ENCODE measurements at places on chromosomes 6 and 20. TPM values are rescaled to one million over a fixed set of nuclear protein-coding genes. Genes with fewer than 3 reads are reported as not detected.

Gene CD109
- 0.83 TPM for total RNA-seq

- DNase-seq: no peak
Measured at GRCh38 chr6:157206359-157206815, 116.9 kb downstream of the TMEM242 start.

- DNase-seq: no peak
Measured at GRCh38 chr20:38304845-38305447, 990 bp downstream of the BPI start.

DNA sequence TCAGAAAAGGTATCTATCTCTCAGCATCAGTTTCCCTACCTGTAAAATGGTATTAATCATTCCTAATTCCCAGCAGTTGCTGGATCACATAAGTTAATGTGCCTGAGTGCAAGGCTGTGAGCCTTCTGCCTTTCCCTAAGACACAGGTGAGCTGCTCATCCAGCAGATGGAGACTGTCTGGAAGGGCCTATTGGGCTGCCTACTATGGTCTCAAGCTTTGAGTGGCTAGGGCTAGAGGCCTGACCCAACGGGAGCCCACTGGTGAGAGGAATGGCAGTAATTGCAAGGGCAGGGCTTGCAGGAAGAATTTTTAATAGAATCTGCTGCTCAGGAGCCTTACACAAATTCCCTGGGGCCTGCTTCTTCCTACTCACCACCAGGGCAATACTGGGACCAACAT lies 4.3 kb downstream of the KHDC1 start:
- no peak for DNase-seq

Gene GCNT2
- 4.0 TPM for total RNA-seq

Gene AIF1
- 13.2 TPM for total RNA-seq

DNA sequence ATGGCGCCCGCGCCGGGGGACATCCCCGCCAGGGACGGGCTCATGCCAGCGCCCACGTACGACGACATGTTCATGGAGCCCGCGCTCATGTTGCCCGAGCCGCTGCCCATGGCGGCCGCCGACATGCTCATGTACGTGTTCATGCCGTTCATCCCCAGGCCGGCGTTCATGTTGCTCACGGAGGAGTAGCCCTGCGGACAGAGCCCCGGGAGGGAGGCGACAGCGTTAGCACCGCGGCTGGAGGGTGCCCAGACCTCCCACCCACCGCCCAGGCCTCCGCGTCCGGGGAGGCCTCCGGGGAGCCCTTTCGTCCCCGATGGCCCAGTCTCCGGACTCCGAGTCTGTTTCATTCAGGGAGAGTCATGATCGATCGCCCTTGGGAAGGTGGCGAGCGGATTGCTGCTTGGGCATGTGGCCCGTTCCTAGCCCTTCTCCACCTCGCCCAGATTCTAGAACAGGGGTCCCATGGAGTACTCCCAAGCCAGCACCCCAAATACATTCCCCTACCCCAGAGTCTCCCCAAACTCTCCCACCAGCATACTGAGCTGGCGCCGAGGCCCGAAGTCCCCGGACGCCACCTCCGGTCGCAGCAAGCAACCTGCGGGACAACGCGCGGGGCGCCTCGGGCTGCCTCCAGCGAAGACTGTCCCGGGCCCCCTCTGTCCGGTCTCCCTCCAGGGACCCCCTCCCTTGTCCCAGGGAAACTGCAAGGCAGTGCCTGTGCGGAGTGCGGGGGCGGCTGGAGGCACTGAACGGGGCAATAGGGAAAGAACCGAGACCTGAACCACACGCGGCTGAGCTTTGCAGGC lies 1.2 kb downstream of the FOXA2 start:
- no peak for DNase-seq

DNA sequence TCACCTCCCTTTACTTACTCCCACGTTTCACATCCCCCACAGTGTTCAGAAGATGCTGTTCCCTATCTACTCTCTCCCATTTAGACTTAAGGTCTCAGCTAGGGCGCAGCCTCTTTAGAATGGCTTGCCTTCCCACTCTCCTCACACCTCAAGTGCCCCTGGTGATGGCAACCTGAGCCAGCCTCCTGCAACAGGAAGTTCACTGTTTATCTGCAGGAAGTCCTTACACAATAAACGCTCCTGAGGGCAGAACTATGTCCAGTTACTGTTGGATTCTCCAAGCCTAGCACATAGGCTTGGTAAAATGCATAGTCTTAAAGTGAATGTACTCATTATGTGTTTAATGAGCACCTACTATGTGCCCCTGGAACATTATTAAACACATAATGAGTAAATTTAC lies 21.9 kb upstream of the RAB22A start:
- DNase-seq: no peak

Gene TNNC2
- total RNA-seq: 0.99 TPM

GRCh38 chr20:32057656-32058184 lies 5.7 kb downstream of the HCK start:
- no peak for DNase-seq

- DNase-seq: no peak
Measured at GRCh38 chr6:69894578-69895347, 28.4 kb downstream of the COL19A1 start.

Gene OPRL1
- 2.7 TPM for total RNA-seq

- DNase-seq: no peak
Measured at GRCh38 chr20:62068997-62069396, 3.3 kb upstream of the TAF4 start.

Gene KIAA0408
- 5.1 TPM for total RNA-seq

- no peak for DNase-seq
Measured at GRCh38 chr6:45438151-45438550, 60.4 kb upstream of the SUPT3H start.

- DNase-seq: no peak
Measured at GRCh38 chr6:38495922-38496635, 143.7 kb downstream of the BTBD9 start.

DNA sequence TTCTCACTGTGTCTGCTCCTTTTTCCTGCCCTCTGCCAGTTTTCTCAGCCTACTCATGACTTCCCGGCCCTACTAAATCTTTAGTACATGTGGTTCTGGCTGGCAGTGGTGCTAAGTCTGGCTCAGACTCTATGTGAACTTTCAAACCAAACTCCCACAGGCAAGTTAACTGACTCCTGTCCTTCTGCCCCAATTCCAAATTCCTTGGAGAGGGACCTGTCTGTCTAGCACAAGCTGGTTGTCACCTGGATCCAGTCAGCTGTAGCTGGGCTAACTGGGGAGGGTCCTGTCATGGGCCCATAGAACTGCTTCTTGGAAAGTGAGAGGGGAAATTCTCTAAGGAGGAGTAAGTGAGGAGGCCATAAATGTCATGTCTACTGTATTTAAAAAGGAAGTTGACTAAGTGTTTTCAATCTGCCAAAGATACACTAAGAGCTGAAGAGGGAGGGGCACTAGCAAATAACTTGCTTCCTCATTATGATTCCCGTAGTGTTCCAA lies 240.1 kb downstream of the KCNQ5 start:
- no peak for DNase-seq

Measured in T-helper 17 cell (primary cell).